ENCODE measurements at places on chromosomes 16 and 17.

- DNase-seq: no peak
Observed at GRCh38 chr17:66819466-66819865, 15.5 kb upstream of the CACNG5 start.

- DNase-seq: no peak
Observed at GRCh38 chr17:56973520-56973919, 4.4 kb upstream of the SCPEP1 start.

DNA sequence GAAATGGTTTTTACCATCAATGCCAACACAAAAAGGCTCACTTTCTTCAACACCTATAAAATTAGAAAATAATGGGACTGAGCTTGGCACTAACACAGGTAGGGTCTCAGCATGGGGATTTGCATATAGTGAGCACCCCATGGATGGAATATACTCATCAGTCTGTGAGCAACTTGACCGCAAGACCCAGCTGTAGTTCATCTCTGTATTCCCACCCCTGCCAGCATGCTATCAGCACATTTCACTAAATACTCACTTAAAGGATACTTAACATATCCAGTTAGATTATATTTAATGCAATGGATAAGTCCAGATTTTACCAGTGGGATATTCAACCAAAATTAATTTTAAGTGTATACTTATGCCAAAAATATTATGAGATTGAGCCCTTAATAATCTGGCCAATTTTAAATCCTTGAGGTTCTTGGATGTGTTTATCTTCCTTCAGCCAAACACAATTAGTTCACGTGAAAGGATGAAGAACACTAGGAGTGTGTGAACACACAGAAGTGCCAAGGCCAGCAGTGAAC, 66.7 kb downstream of the C16orf95 start:
- DNase-seq: no peak

DNA sequence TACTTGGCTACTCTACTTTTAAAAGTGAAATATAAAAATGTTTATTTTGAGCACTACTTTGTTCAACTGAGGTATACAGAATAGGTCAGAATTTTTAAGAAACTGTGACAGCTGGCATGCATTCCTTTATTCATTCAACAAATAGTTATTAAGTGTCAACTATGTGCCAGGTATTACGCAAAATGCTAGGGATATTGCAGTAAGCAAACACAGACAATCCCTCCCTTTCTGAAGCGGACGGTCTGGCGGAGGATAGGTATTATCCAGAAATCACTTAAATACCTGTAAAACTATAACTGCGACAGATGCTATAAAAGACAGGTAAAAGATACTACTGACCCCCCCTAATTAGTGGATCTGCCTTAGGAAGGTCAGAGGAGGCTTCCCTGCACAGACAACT, 26.1 kb downstream of the METTL16 start:
- peak; percentile 4 for DNase-seq

DNA sequence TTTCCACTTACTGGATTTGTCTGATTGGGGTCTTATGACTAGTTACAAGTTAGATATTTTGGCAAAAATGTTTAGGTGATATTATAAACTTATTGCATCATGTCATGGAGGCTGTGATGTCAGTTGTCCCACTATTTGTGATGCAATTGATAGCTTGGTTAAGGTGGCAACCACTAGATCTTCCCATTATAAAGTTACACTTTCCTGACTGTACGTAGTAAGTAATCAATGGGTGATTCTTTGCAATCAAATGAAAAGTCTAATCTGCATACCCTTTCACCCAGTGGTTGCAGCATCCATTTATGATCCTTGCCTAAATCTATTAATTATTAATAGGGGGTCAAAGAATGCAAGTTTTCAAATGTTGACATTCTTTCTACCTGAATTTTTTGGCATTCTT, 4.4 kb upstream of the PCTP start:
- no peak for DNase-seq

GRCh38 chr16:27446721-27447120, 44.7 kb downstream of the IL21R start:
- no peak for DNase-seq

DNA sequence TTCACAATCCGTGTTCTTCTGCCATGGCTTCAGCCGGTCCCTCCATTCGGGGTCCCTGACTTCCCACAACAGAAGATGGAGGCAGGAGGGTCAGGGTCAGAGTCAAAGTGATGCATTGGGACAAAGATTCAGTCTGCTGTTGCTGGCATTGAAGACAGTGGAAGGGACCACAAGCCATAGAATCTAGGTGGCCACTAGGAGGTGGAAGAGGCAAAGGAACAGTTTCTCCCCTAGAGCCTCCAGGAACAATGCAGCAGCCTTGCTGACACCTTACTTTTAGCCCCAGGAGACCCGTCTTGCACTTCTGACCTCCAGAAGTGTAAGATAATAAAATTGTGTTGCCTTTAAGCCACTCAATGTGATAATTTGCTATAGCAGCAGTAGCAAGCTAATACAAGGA, 55.9 kb downstream of the MFSD11 start:
- DNase-seq: no peak

DNA sequence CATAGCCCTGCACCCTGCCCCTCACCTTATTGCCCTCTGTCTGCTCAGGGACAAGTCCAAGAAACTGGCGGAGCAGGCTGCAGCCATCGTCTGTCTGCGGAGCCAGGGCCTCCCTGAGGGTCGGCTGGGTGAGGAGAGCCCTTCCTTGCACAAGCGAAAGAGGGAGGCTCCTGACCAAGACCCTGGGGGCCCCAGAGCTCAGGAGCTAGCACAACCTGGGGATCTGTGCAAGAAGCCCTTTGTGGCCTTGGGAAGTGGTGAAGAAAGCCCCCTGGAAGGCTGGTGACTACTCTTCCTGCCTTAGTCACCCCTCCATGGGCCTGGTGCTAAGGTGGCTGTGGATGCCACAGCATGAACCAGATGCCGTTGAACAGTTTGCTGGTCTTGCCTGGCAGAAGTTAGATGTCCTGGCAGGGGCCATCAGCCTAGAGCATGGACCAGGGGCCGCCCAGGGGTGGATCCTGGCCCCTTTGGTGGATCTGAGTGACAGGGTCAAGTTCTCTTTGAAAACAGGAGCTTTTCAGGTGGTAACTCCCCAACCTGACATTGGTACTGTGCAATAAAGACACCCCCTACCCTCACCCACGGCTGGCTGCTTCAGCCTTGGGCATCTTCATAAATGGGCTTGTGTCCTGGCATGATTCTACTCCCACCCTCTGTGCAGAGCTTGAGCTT, 6.3 kb upstream of the NFATC3 start:
- DNase-seq: no peak

- no peak for DNase-seq
Observed at GRCh38 chr16:49684696-49685095, 171.2 kb downstream of the ZNF423 start.
